GM04504 (cell line): ENCODE measurements at places on chromosomes 16 and 17.

GRCh38 chr16:51150888-51151320, at the start of gene SALL1:
Gene SALL1, minus strand, starts transcription at chr16:51151270. Its CDS starts 29 bp downstream, at chr16:51151241.
- DNase-seq = no peak

GRCh38 chr17:59370593-59371299, 39.3 kb downstream of the YPEL2 start:
- no peak for DNase-seq

GRCh38 chr16:29029168-29029994, 44.5 kb downstream of the LAT start:
- peak; percentile 73 for DNase-seq

DNA sequence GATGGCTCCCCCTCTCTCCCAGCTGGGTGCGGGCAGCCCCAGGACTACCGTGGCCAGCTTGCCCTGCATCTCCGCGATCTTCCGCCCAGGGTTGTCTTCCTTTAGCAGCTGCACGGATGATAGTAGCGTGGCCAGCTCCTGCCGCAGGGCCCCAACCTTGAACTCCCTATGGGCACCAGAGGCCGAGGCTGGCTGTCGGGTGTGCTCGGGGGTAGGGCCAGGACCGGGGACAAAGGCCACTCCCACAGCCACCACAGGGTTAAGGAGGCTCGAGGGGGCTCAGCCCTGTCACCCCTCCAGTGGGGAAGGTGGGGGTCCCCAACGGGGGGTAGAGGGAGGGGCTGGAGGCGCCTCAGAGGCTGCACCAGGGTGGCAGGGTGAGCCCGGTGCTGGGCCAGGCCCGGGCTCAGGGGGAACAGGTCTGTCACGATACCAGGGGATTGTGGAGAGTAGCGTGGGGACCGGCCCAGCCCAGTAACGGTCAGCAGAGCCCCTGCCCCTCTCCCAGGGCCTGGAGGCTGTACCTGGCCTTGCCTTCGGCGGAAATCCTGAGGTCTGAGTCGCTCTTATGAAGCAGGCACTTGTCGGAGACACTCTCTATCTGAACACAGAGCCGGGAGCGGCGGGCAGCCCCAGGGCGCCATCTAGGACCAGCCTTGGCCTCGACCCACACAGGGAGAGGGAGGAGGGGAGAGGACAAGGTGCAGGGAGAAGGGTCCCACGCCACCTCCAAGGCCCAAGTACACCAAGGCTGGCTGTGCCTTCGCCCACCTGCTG, 5.2 kb downstream of the PERCC1 start:
- DNase-seq = no peak

DNA sequence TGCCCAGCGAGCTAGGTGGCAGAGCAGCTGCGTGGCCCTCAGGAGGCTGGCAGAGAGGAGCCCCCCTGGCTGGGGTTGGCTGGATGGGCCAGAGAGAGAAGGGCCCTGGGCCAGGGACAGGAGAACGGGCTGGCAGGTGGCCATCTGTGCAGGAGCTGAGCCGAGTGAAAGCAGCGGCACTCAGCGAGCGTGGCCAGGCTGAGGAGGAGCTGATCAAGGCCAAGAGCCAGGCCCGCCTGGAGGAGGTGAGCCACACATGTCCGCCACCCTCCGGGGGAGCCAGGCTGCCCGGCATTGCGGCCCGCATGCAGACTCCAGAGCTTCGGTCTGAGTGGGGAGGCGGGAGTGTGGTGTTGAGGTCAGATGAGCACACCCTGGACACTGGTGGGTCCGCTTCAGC, 2.1 kb upstream of the RAC3 start:
- no peak for DNase-seq

DNA sequence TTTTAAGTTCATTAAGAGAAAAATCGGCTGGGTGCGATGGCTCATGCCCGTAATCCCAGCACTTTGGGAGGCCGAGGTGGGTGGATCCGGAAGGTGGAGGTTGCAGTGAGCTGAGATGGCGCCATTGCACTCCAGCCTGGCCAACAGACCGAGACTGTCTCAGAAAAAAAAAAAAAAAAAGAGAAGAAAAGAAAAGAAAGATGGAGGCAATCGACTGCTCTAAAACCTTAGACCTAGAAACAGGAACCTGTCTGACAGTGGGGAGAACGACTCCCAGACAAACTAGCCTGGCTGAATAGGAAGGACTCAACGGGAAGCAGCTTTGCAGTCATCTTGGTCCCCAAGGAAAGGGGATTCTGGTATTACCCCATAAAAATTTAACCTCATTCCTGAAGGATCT, 13.7 kb downstream of the MRC2 start:
- DNase-seq = no peak

- DNase-seq = no peak
These were observed 16.2 kb downstream of the CHP2 start for GRCh38 chr16:23771027-23771426.

GRCh38 chr17:47188271-47188875, 722 bp downstream of the CDC27 start:
- peak; percentile 15 for DNase-seq

GRCh38 chr17:82241926-82242697, 13.3 kb downstream of the SLC16A3 start:
- DNase-seq = no peak

GRCh38 chr16:48619979-48620378, 10.0 kb upstream of the N4BP1 start:
- no peak for DNase-seq

GRCh38 chr16:85653290-85653891, 35.4 kb downstream of the GINS2 start:
- no peak for DNase-seq

GRCh38 chr16:80791411-80791810, 13.0 kb downstream of the CDYL2 start:
- DNase-seq = no peak

DNA sequence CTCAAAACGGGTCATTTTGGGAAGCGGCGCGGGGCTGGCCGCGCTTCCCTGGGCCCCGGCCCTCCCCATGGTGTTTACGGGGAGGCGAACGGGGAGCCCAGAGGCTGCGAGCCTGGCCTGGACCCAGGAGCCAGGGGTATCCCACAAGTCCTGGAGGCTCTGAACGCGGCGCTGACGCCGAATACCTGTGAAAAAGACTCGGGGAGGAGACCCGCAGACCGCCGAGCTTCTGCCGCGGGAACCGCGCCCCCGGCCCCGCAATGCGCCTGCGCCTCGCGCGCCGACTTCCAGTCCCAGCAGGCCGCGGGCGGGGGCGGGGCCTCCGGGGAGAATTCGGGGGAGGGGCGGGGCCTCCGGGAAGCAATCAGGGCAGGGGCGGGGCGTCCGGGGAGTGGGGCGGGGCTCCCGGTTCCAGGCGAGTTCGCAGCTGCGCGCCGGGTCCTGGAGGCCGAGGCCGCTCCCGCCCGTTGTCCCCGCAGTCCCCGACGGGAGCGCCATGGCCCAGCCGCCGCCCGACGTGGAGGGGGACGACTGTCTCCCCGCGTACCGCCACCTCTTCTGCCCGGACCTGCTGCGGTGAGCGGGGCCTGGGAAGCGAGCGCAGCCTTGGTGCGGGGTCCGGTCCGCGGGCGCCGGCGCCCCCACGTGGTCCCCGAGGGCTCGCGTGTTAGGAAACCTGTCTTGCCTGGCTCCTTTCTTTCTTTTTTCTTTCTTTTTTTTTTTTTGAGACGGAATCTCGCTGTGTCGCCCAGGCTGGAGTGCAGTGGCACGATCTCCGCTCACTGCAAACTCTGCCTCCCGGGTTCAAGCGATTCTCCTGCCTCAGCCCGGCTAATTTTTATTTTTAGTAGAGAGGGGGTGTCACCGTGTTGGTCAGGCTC, at the start of gene DECR2:
DECR2 (plus strand) TSS at position 418 of the 881 bp plus-strand sequence; CDS start at position 497, 79 bp downstream.
- DNase-seq = peak; percentile 77
